ENCODE measurements at places on chromosomes 13 and 19. TPM values are rescaled to one million over a fixed set of nuclear protein-coding genes. Genes with fewer than 3 reads are reported as not detected.
A peak's percentile ranks its signal among the peaks of the same experiment; 100 is the strongest.

Gene ZNF497
- 1.4 TPM for total RNA-seq

Gene GPC6
- total RNA-seq: not detected

Gene PRDX2
- 274 TPM for total RNA-seq

Gene SPTBN4
- total RNA-seq: 0.23 TPM

Gene C13orf42
- total RNA-seq: not detected

Gene KDELR1
- total RNA-seq: 81.6 TPM

Gene KASH5
- 0.45 TPM for total RNA-seq

Gene NDUFA7
- total RNA-seq: 65.6 TPM

Gene WDR88
- total RNA-seq: 0.27 TPM

Gene ZNF260
- 13.7 TPM for total RNA-seq

Gene PVR
- total RNA-seq: 1.9 TPM

Gene TMTC4
- 28.4 TPM for total RNA-seq

DNA sequence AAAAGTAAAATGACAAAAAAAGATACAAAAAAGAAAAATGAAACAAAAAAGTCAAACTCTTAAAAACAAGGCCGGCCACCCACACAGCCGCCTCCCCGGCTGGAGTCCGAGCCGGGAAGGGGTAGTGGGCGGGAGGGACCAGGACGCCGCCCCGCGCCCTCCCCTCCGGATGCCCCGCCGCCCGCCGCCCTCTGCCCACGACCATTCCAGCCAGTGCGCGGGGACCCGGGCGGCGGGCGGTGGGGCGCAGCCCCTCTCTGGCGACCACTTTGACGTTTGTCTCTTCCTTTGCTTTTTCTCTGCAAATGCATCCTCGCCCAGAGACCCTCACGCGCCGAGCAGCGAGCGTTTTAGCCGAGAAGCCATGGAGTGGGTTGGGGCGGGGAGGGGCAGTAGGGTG lies 28.6 kb downstream of the ZBTB7A start:
- DNase-seq: no peak

DNA sequence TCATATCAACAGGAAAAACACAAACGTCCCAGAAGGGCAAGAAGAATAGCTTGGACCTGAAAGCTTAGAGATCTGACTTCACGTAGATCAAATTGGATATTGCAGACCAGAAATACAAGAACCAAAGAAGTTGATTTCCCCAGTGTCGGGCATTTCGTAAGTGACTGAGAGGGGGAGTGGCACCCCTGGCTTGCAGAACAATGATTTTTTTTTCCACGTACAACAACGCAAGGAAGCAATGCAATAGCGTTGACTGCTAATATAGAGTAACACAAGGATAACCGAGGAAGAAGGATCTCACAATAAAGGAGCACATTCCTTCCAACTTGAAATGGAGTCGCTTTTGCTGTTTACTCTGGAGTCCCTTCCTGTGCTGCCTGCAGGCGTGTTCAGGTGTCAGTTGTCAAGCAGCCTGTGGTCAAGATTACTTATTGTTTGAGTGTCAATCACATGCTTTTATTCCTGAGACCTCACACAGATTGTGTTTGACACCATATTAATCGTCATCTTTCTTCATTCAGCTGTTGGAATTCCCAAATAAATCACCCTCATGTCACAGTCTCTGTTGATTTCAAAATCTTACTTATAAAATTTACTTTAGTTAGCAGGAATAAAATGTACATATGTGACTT lies 139.4 kb downstream of the FREM2 start:
- DNase-seq: no peak

- DNase-seq: no peak
These were observed 780 bp upstream of the TSPAN16 start for GRCh38 chr19:11295180-11295579.

GRCh38 chr19:27652281-27652680 lies 1560.7 kb downstream of the UQCRFS1 start:
- no peak for DNase-seq

DNA sequence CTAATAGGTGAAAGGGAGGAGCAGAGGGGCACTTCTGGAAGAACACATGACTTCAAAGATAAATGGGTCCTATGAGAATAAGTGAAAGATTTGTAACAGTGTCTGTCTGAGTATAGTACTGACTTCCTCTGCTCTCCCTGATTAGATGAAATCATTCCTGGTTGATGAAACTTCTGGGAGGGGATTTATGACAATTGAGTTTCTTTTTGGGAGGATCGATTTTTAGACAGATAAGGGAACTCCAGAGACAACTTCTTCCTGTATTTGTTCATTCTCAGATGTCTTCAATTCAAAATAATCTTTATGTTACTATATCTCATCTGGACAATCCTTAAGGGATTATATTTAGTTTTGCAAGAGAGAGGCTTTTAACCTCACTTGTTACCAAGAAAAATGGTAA lies 20.0 kb downstream of the SETDB2 start:
- no peak for DNase-seq

DNA sequence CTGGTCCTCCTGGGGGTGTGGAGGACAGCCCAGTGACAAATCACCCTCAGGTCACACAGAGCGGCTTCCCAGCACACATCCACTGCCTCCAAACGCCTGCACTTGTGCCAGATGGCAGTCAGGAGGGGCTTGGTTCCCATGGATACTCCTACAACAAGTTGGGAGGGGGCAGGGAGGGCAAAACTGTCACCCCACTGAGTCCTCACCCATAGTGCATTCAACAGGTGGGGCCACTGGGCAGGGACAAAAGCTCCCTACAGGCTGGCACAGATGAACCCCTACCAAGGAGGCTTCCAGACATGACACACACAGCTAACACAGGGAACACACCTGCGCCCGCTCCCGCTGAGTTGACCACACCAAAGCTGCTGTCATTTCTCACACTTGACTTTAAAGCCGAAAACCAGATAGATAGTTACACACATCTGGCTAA lies 120.5 kb downstream of the STK24 start:
- DNase-seq: no peak

DNA sequence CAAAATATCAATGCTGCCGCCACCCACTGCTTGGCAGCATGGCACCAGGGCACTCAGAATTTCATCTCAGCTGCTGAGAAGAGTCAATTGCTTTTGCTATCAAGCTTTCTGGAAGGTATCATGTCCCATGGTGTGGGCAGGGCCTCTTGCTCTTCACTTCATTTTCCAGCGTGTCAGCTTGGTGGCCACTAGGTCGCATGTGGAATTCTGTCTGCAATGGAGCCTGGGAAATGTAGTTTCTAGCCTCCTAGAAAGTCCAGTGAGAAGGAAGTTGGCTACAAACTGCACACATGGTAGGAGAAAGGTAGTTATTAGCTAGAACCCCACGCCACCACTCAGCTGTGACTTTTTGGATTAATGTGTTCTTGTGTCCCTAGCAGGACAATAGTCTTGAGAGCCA lies 105.3 kb downstream of the MYO16 start:
- no peak for DNase-seq

GRCh38 chr13:31873145-31873544 lies 133.8 kb downstream of the RXFP2 start:
- DNase-seq: no peak

DNA sequence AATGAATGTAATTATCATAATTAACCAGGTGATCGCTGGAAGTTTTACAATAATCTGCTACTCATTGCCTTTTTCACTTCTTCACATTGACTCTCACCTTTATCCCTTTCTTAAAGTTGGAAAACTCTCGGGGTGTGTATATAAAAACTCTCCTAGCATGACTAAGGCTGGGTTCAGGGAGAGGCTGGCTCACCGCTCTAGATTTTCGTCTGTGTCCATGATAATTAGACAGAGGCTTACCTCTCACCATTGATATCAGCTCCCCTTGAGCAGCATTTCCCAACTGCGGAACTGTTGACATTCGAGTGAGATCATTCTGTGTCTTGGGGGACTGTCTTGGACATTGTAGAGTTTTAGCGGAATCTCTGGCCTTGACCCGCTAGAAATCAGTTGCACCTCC lies 39.4 kb downstream of the NFIX start:
- DNase-seq: no peak

DNA sequence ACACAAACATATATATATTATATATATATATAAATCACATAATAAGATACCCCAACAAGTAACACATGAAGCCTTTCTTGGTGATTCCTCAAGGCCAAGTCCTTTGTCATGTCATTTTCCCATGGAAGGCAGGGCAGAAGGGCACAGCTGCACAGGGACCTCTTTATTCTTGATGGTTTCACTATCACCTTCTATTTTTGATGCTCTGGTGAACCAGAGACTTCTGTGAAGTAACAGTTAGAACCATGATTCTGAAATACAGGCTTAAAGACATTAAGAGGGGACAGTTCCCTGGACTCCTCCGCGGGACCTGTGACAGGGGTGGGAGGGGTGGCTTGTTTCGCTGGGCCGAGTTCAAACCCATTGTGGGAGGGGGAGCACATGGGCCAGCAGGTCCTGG lies 104.0 kb downstream of the DGKH start:
- no peak for DNase-seq

DNA sequence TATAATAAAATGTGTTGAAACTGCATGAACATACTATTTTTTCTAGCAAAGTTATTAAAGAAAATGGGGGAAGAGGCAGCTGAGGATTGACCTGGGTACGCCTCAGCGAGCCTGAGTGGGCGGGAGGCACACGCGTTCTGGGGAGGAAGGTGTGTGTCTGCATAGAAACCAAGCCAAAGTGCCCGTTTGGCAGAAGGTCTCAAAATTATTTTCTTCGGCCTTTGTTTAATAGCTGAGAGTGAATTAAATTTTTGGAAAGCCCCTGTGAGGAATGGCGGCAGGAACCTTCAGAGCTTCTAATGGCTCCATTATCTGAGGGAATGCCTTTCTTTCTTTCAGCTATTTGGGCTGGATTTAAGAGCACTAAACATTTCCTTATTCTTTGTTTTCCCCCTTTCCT lies 5.2 kb downstream of the ZIC2 start:
- DNase-seq: no peak

GRCh38 chr13:97239943-97240787 lies 18.0 kb downstream of the MBNL2 start:
- DNase-seq: no peak

- no peak for DNase-seq
These were observed 12.2 kb downstream of the PRKCSH start for GRCh38 chr19:11447347-11448262.

- DNase-seq: no peak
These were observed 901.7 kb downstream of the DIAPH3 start for GRCh38 chr13:59261928-59262488.

GRCh38 chr19:19034204-19034624 lies 811 bp downstream of the ARMC6 start:
- DNase-seq: peak; percentile 88
